ENCODE measurements at places on chromosomes 16 and 17.

DNA sequence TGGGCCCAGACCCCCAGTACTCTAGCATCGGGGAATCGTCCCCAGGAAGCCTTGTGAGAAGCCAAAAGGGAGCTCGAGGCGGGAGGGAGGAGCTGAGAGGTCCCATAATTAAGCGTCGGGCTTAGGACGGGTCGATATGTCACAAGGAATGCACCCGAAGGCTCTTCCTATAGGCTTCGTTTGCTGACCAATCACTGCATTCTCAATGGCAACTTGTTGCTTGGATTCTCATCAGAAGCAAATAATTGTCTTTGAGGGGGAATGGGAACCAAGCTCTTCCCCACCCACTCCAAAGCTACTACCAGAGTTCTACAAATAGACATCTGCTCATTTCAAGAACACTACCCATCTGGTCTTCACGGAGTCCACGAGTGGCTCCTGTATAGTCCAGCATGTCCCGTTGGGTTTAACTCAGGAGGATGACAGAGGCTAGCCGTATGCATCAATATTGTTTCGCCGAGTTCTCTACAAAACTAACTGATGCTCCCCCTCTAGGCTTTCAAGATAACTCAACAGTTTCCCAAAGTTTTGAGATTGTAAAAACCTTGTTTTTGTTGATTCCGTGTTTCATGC lies 628 bp upstream of the BLMH start:
- DNase-seq: no peak

DNA sequence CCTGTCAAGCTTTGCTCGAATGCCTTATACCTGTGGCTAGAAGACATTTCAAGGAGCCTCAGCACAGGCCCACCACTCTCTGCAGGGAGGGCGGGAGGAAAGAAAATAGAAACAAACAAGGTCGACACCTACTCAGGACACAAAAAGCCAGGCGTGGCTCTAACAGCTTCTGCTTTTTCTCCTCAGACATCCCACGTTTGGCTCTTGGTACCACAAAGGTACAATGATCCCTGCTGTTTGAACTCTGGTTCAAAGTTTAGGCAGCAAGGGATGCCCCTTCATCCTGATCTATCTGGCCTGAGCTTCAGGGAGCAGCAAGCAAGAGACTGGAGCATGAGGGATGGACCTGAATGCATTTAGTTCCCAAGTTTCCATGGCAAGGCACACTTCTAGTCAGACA lies 57.1 kb downstream of the CREBBP start:
- no peak for DNase-seq

- DNase-seq: peak; percentile 38
Observed at GRCh38 chr16:2428051-2428783, 1.0 kb upstream of the CCNF start.

GRCh38 chr17:62611728-62612127 lies 15.7 kb upstream of the MRC2 start:
- DNase-seq: no peak

GRCh38 chr16:21710938-21711337 lies 47.2 kb downstream of the OTOA start:
- no peak for DNase-seq

GRCh38 chr17:61463316-61464129 lies 11.3 kb downstream of the TBX4 start:
- DNase-seq: no peak

- no peak for DNase-seq
Observed at GRCh38 chr17:51124640-51125503, 4.2 kb upstream of the SPAG9 start.

DNA sequence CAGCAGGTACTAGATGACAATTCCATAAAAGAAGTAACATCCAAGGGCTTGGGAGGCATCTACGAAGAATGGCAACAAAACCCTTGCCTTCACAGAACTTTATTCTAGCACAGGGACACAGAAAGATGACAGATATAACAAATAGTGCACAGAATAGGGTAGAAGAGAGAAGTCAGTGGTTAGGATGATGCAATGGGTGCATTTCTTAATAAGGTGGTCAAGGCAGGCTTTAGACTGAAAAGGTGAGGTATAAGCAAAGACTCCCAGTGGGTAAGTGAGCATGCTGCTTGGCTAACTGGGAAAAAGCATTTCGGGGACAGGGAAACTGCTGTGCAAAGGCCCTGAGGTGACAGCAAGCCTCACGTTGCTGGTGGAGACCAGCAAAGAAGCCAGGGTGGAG lies 175.9 kb downstream of the XYLT1 start:
- DNase-seq: no peak

DNA sequence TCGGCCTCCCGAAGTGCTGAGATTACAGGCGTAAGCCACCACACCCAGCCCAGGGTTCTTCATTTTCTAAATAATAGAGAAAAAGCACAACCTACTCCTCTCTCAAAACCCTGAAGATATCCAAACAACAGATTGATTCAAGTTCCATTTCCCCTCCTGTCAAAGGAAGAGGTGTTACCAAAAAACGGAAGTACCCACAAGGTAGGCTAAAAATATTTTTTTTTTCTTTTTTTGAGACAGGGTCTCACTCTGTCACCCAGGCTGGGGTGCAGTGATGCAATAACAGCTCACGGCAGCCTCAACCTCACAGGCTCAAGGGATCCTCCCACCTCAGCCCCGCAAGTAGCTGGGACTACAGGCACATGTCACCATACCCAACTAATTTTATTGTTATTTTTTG lies 18.9 kb downstream of the UTP6 start:
- DNase-seq: no peak
